ENCODE measurements at places on chromosomes 16 and 17.

- no peak for DNase-seq
Observed at GRCh38 chr17:3557768-3558583, at the start of gene TRPV3. Gene TRPV3, minus strand, starts transcription at chr17:3557812. Its CDS starts 2,962 bp downstream, at chr17:3554850.

DNA sequence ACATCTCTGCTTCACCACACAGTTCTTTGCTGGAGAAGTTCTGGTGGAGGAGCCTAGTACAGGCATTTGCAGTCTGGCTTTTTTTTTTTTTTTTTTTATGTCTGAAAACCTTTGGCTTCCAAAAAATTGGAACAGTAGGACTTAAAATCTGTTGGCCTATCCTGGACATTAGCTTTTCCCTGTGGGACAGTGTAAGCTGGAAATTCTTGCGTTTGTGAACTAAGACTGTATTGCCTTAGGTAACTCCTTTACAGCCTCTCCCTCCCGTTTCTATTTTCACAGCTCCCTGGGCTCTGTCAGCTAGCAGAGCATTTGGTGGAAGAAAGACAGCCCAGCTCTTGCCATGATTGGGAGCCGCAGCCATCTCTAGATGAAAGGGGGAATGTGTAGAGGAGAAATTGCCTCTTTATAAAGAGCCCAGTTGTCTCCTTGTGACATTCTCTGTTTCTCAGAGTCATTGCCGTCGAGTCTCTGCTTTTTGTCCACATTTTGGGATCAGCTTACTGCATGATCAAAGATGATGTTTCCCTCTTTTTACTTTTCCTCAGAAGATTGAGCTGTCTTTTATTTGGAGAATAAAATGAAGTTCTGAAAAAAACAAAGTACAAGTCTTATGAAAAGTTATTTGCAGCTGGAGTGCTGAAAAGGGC, 227.5 kb downstream of the SPECC1 start:
- no peak for DNase-seq

- DNase-seq: no peak
Observed at GRCh38 chr16:69804297-69804696, 42.2 kb downstream of the WWP2 start.

DNA sequence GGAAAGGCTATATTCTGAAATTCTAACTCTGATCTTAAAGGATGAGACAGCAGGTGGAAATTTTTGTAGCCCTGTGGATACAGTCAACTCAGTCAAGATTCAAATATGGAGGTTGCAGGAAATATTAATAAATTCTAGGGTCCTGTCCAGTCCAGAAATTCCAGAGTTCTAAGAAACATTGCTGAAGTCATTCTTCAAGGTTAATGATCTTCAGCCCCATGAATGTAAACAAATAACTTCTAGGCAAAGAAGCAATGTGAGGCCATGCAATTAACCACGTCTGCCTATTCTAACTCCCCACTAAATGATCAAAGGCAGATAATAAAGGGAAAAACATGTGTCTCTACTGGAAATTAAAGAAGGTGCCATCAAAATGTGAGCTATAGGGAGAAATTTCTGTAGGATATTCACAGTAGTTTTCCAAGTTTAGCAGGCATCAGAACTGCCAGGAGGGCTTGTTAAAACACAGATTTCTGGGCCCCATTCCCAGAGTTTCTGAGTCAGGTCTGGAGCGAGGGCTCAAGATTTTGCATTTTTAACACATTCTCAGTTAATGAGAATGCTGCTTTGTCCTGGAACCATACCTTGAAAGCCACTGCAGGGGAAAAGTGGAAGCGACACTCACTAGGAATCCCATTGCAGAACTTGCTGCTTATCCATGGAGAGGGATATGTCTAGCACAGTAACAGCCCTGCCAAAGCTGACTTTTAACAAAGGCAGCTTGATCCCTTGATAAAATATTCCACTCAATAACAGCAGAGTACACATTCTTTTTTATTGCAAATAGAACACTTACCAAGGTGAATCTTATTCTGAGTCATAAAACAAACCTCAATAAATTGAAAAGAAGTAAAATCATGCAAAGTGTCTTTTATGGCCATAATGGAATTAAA, 61.8 kb downstream of the DNAH3 start:
- DNase-seq: no peak

GRCh38 chr16:53945996-53946395, 242.0 kb downstream of the FTO start:
- DNase-seq: no peak

DNA sequence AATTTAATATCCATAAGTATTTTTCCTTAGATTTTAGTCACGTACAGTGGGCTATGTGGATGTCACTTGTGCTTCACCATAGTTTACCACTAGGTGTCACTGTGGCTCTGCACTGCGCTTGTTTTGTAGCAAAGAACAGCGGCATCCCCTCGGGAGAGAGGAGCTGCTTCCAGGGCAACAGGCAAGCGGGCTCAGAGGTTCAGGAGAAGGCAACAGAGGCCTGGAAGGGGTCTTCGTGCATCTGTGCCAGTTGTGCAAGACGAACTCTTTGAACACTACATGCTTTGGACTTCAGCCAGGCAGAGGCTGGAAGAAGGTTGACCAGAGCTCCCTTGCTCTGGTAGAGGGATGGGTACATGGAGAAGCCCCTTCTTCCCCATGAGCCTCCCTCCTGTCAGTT, 20.6 kb downstream of the CYB561 start:
- peak; percentile 85 for DNase-seq

DNA sequence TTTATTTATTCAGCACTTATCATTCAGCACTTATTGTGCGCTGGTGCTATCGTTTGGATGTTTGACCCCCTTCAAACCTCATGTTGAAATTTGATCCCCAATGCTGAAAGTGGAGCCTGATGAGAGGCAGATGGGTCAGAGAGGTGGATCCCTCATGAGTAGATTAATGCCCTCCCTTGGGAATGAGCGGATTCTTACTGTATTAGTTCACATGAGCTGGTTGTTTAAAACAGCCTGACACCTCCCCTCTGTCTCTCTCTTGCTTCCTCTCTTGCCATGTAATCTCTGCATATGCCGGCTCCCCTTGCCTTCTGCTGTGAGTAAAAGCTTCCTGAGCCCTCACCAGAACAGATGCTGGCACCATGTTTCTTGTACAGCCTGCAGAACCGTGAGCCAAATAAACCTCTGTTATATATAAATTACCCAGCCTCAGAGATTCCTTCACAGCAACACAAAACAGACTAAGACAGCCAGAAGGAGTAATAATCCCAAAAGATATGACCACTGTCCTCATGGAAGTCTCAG, 111.1 kb downstream of the CACNG3 start:
- no peak for DNase-seq

- DNase-seq: no peak
Observed at GRCh38 chr17:33233811-33234177, 59.3 kb downstream of the ASIC2 start.

DNA sequence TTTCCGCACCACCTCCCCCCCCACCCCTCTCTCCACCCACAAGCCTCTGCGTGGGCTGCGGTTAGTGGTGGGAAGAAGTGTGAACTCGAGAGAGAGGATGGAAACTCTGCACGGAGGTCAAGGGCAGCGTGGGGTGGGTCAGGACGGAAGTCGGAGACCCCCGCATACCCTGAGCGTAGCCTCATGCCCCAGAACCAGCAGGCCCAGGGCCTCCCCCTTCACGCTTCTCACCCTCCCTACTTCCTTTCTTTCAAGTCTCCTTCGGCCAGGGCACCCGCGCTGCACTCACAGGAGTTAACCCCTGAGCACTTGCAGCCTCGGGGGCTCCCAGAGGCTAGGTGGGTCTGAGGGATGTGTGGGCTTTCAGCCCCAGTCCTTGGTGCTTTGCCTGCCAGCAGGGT, 9.2 kb downstream of the TBKBP1 start:
- DNase-seq: no peak

DNA sequence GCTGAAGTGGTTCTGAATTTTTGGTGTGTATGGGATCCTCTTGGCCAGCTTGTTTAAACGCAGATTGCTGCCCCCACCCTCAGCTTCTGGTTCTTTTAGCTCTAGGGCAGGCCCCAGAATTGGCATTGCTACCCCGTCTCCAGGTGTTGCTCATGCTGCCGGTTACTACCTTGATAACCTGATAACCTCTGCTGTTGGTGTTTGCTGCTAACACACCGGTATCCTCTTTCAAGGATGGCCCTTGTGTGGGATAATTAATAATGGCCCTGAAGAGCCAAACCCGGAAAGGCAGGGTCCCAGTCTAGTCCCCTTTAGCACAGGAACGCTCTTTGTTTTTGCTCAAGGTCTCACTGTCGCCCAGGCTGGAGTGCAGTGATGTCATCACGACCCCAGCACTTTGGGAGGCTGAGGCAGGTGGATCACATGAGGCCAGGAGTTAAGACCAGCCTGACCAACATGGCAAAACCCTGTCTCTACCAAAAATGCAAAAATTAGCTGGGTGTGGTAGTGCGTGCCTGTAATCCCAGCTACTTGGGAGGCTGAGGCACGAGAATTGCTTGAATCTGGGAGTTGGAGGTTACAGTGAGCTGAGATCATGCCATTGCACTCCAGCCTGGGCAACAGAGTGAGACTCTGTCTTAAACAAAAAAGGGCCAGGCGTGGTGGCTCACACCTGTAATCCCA, 1.3 kb upstream of the ST3GAL2 start:
- DNase-seq: no peak

GRCh38 chr16:471353-472198, 46.1 kb downstream of the RAB11FIP3 start:
- no peak for DNase-seq

DNA sequence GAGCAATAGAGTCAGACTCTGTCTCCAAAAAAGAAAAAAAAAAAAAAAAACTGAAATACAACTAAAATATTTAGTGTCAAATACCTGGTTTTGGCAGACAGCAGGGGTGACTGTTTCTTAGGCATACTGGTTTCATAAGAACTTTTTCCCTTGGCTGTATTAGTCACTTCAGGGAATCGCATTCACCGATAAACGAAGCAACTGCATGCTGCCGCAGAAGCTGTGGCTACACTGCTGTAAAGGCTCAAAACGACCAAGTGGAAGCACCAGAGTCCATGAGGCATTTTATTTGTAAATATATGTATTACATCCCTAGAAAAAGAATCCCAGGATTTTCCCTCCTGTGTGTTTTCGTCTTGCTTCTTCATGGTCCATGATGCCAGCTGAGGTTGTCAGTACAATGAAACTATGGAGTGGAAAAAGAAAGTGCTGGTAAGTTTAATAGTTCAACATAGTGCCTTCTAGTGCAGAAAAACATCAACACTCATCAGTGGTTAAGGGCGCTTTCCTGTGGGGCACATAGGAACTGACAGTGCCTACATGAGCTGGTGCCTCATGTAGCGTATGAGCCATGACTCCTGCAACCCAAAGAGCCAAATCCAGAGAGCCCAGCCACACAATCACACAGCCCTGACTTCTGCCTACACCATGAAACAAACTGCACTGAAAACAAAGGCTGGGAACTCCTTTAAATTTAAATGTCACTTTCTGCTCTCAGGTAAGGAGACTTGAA, 7.3 kb downstream of the RPS15A start:
- no peak for DNase-seq

DNA sequence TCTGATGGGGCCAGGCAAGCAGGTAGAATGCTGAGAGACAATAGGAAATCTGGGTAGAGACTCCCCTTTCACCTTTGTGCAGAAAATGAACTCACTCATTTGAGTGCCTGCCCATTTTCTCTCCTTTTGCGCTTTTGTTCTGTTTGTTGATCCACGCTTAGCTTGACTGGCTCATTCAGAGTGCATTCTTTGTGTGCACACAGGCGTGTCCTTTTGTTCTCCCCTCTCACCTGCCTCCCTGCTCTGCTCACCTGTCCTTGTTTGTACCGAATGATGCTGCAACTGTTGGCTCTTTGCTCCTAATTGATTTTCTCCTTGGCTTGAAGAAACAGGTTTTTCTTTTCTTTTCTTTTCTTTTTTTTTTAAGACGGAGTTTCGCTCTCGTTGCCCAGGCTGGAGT, 15.8 kb downstream of the PGS1 start:
- peak; percentile 85 for DNase-seq

DNA sequence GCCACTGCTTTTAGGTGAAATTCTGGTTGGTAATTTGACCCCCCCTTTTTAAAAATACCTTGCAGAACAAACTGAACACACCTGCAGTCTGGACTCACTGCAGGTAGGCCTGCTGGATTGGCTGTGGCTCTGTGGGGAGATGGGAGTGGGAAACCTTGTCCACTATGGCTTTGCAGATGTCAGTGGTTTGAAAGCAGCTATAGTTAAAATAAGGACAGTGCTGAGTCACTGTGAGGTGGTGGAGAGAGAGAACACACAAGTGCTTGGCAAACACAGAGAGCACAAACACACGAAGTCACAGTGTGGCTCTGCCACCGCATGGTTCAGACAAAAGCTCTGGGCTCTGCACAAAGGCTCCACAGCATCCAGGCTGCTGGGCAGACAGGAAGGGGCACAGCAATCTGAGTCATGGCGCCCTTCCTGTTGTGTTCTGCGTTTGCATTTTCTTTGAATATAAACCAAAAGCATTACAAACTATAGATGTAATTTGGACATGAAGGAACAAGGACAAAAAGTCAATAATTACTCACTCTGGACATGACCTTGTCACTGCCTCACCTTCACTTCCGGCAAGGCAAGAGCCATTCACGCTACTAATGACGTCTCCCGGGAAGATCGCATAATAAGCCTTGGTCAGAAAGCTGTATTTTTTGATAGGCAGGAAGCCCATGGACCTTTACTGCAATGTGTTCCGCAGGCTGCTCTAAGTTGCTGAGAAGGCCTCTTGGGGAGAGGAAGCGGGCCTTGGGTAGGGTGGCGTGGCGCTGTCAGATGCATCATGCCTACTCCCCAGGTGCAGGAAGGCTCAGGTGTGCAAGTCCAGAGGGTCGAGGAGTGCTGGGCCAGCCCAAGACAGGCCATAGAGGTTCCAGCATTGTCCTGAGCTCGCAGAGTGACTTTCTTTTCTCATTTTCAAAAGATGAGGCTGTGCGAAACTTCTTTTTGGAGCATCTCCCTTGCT, 60.1 kb upstream of the MED9 start:
- no peak for DNase-seq

DNA sequence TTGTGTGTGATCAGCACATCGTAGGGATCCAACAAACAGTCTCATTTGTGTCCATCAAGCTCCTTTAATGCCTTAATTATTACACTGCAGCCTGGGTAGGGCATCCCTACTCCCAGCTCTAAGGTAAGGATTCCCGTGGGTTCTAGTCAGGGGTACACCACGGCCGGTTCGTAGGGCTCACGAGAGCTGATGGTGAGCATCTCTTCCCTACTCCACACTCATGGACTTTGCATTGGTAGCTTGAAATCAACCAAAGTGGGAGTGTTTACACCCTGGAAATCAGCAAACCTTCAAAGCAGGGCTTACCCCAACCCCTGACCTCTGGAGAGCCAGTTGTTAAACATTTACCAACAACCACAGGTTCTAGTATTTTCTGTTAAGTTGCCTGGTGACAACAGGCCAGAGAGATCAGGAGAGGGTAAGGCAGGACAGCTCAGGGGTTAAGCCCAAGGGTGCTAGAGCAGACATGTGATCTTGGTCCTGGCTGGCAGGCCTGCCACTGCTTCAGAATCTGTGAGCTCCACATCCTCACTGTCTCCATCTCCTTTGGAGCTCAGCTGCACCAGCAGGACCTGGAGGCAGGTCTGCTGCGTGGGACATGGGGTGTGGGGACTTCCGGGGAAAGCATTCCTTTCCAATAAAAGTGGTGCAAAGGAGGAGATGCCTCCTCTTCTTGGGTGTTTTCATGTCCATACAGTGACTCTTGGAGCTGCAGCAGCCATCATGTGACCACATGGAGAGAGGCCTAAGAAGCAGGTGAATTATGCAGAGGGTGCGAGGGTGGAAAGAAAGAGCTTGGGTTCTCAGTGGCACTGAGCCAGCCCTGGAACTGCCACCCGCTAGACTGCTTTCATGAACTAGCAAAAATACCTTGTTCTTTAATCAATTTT, 36.1 kb upstream of the ZCCHC14 start:
- no peak for DNase-seq
